ENCODE measurements at places on chromosomes 2 and 18.
A peak's percentile ranks its signal among the peaks of the same experiment; 100 is the strongest.

GRCh38 chr2:8729939-8730338, 48.1 kb downstream of the ID2 start:
- DNase-seq, result no peak
- peaks cover 31% of the 10 kb centered on the region for H3K36me3 ChIP-seq
- H3K4me1 ChIP-seq, result peaks cover 5% of the 10 kb centered on the region
- H3K27ac ChIP-seq, result no peak overlapping the region
- no peak overlapping the region for H3K4me3 ChIP-seq

- peaks cover 3% of the 10 kb centered on the region for H3K4me1 ChIP-seq
- DNase-seq, result peak; percentile 47
- no peak overlapping the region for H3K27ac ChIP-seq
- no peaks in the 10 kb centered on the region for H3K36me3 ChIP-seq
- H3K27me3 ChIP-seq, result peaks cover 11% of the 10 kb centered on the region
- H3K4me3 ChIP-seq, result no peak overlapping the region
These were observed 93.0 kb upstream of the SMAD2 start for GRCh38 chr18:48023334-48024008.

DNA sequence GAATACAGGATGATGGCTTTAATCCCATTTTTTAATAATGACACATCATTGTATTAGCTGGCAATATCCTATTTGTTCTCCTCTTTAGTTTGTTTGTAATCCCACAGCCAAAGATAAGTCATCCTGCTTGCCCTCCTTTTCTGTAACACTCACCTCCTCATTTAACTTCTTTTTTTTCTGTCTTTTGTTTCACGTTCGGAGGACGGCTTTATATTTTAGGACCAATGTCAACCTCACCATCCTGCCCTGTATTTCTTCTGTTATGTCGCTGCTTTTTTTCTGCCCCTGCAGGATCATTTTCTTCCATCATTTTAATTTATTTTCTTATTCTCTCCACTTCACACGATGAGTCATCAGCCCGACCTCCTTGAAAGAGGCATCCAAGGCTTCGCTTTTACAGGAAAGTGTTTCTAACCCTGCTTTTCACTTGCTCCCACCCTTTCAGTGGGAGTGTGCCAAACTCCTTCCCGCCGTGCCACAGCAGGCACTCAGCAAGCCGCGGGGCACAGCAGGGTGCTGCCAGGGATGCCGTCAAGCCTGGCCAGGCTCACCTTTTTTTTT, 11.4 kb downstream of the RAB31 start:
- no peak for DNase-seq
- H3K27me3 ChIP-seq, result peaks cover 34% of the 10 kb centered on the region
- H3K4me3 ChIP-seq, result no peak overlapping the region
- H3K27ac ChIP-seq, result no peak overlapping the region

- H3K27me3 ChIP-seq, result peaks cover 2% of the 10 kb centered on the region
- peak; percentile 29 for DNase-seq
- H3K36me3 ChIP-seq, result no peaks in the 10 kb centered on the region
- H3K4me3 ChIP-seq, result no peak overlapping the region
These were observed 83.1 kb upstream of the KLF7 start for GRCh38 chr2:207248702-207249377.

GRCh38 chr18:57698571-57699276, 77.1 kb upstream of the NARS1 start:
- no peak overlapping the region for H3K4me3 ChIP-seq
- DNase-seq, result no peak
- H3K4me1 ChIP-seq, result peaks cover 3% of the 10 kb centered on the region
- H3K27ac ChIP-seq, result no peak overlapping the region

DNA sequence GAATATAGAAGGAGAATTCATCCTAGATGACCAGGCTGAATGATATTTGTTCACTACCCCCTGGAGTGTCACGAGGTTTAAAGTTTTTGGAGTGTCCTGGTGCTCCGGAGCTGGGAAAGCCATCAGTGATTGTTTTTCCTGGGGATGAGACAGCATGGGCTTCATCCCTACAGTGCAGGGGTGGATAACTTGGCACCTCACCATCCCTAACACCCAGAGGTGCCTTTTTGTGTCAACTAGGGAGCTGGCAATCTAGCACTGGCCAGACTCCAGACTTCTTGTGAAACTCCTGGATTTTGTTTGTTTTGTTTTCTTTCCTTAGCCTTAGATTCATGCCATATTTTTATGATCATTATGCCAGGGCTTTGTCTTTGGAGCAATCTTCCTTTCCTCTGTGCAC, 164.8 kb downstream of the PRKCE start:
- H3K4me1 ChIP-seq, result peaks cover 5% of the 10 kb centered on the region
- no peak overlapping the region for H3K27ac ChIP-seq
- no peak overlapping the region for H3K4me3 ChIP-seq
- no peaks in the 10 kb centered on the region for H3K27me3 ChIP-seq
- DNase-seq, result no peak

DNA sequence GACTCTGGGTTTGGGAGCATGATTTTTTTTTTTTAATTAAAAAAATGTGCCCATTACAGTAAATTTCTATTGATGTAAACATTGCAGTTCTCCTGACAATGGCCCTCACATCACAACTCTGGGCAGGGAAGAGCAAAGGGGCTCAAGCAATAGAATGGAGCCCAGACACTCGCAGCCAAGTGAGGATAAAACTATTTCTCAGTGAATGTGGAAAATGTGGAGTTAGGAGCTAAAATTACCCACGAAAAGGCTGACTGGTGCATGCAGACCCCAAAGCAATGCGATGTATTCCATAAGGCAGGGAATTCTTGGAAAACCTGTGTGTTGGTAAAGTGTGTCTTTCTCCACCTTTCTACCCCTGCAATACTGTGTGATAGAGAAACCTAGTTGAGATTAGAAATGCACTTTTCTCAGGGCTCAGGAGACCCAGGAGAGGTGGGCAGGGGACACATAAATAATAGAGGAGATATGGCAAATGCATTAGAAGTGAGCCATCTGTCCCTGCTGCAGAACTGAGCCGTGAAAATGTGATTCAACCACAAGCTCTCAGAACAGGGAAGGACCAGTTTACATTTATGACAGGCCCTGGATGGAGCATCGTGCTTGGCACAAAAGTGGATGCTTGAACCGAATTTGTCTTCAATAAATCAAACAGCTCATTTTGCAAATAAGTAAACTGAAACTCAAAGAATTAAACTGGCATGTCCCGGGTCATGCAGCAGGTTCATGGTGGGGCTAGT, 100.1 kb downstream of the MYCN start:
- DNase-seq, result no peak
- H3K36me3 ChIP-seq, result no peaks in the 10 kb centered on the region
- no peaks in the 10 kb centered on the region for H3K4me1 ChIP-seq
- no peak overlapping the region for H3K27ac ChIP-seq

DNA sequence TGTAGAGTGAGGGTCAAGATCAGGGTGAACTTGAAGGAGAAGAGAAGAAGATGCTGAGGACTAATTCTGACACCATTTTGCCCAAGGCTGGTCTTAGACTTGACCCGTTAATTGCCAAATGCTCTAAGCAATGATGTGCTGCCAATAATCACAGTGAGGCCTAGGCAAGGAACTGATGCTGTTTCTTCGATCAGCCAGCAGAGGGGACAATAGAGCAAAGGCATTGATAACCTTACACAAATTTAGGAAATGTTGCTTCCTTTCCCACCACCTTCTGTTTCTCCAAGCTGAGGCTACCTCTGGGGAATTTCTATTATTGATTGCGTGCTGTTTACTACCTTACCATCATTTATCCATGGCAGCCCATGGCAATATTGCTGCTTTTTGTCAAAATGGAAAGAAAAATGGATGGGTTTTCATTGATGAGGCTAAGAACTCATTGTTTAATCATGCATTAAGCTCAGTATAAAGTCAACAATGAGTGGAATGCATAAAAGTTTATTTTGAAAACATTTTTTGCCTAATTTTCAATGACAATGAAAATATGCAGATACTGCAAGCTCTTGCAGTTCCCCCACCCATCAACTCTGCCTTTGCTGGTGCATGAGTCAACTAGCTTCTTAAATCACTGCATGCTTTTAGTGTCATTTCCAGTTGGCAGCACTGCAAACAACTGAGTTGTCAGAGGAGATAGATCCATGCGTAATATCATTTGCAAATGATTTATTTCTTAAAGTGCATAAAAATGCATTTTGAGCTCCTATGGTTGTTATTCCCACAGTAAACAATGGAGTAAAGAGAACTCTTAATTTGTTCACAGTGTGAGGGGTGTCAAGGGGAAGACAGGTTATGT, 116.4 kb upstream of the NYAP2 start:
- peak; percentile 25 for DNase-seq
- H3K27me3 ChIP-seq, result no peaks in the 10 kb centered on the region
- no peak overlapping the region for H3K4me3 ChIP-seq
- H3K36me3 ChIP-seq, result no peaks in the 10 kb centered on the region
- no peak overlapping the region for H3K27ac ChIP-seq
- no peaks in the 10 kb centered on the region for H3K4me1 ChIP-seq
